ENCODE measurements at places on chromosomes 7 and 10. TPM values are rescaled to one million over a fixed set of nuclear protein-coding genes. Genes with fewer than 3 reads are reported as not detected.

Gene FBH1
- total RNA-seq, result 38.3 TPM

Gene FAM131B
- 2.4 TPM for total RNA-seq

Gene CALML5
- total RNA-seq, result not detected

Gene BTBD16
- total RNA-seq, result 0.11 TPM

Gene LRRC18
- total RNA-seq, result not detected

Gene LLCFC1
- total RNA-seq, result not detected

Gene ZNF25
- total RNA-seq, result 1.8 TPM

Gene ZNF92
- total RNA-seq, result 6.9 TPM

Gene EEPD1
- total RNA-seq, result 2.5 TPM

Gene CCDC172
- not detected for total RNA-seq

Gene HMX2
- total RNA-seq, result not detected

Gene ABCB1
- 8.6 TPM for total RNA-seq

Gene MBL2
- total RNA-seq, result 0.05 TPM

Data from A375 (cell line).